Mammary epithelial cell (primary cell): ENCODE measurements at places on chromosomes 4 and X. TPM values are rescaled to one million over a fixed set of nuclear protein-coding genes. Genes with fewer than 3 reads are reported as not detected.

Gene OPHN1
- total RNA-seq, result 5.3 TPM

DNA sequence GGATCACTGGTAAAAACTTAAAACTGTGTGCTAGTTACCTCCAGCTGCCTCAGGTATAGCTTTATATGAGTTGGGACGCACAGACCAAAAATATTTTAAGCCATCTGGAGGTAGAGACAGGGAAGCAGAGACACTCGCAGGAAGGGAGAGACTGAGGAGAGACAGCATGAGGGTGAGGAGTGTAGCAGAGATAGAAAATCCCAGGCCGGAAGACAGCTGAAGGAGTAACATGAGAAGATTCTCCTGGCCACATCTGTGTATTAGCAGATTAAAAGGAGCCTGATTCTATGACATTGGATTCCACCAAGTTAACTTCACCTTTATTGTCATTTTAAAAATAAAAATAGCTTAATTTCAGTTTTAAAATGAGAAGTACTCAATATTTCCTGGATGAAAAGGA, 84.3 kb downstream of the PDLIM5 start:
- no peak for DNase-seq

Gene LRRC66
- 0.50 TPM for total RNA-seq

DNA sequence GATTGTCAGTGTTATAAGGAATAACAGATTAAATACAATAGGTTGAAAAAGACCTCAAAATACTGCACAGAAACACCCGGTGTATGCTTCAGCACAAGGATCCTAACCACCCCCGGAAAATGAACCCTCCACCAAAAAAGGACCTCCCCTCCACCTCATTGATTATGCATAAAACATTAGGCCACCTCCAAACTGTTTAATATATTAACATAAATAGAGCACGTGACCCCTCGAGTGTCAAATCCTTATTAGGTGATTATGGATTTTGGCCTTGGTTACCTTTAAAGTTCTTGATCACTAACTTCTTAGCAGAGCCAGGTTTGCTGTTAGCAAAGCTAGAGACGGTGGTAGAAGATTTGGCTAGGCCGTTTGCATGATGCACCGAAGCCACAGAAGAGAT, 958 bp downstream of the CUL4B start:
- DNase-seq, result peak; percentile 1

GRCh38 chrX:155070038-155070437, 898 bp downstream of the CMC4 start:
- peak; percentile 4 for DNase-seq

DNA sequence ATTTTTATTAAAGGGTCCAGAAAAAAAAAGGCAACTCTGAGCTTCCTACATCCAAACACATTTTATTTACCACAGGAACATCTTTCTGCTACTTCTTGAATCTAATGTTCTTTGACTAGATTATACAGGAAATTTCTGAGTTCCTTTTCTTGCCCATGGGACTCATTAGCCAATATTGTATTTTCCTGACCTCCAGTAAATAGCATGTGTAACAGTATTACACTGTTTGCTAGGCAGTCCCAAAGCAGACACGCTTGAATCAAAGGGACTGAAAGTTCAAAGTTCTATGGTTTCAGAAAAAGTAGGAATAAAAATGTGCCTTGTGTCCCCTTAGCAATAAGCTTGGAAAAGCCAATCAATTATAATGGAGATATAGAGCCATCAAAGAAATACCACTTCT, 57.4 kb downstream of the MOSPD2 start:
- no peak for DNase-seq
